ENCODE measurements at places on chromosomes 7 and 10. TPM values are rescaled to one million over a fixed set of nuclear protein-coding genes. Genes with fewer than 3 reads are reported as not detected.

The FANK1 gene
- 0.92 TPM for total RNA-seq

The FXYD4 gene
- total RNA-seq = not detected

The RPS24 gene
- total RNA-seq = 2,309 TPM

The ZCCHC24 gene
- total RNA-seq = 0.78 TPM

The CC2D2B gene
- not detected for total RNA-seq

The KEL gene
- total RNA-seq = 0.16 TPM

The MYOZ1 gene
- total RNA-seq = not detected

The PPP1R3A gene
- total RNA-seq = not detected

The PON3 gene
- not detected for total RNA-seq

The EN2 gene
- not detected for total RNA-seq

The HTRA1 gene
- not detected for total RNA-seq

The CYP2E1 gene
- total RNA-seq = not detected

The ZSCAN21 gene
- total RNA-seq = 9.0 TPM

The SLC26A3 gene
- not detected for total RNA-seq

The TMEM72 gene
- not detected for total RNA-seq

The PLCE1 gene
- total RNA-seq = not detected

All from activated naive CD8-positive, alpha-beta T cell treated with anti-CD3 and anti-CD28 coated beads for 36 hours (primary cell).